SK-N-SH (cell line): ENCODE measurements at places on chromosomes 3 and 15.

DNA sequence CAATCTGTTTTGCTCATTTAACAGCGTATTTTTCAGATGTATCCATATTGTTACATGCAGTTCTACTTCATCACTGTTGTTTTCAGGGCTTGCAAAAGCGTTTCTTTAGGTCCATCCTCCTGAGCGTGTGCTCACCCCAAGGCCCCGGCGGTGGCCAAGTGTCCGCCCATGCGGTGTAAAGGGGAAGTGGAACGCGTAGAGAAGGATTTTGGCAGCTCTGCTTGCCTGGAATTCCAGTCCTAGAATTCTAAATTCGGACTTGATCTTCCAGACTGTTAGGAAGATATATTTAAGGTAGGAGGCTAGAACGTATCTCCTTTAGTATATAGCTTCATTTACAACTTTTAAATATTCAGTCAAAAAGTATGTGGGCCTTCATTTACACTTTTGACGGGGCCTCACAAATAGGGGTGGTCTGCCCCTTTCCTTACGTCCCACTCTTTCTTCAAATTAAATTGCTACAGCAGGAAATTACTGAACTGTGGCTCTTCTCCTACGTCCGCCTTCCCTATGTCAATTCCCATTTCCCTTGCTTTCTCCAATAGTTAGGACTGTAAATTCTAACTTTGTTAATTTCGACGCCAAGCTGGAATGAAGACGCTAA lies 609 bp upstream of the TBC1D23 start:
- DNase-seq, result no peak

DNA sequence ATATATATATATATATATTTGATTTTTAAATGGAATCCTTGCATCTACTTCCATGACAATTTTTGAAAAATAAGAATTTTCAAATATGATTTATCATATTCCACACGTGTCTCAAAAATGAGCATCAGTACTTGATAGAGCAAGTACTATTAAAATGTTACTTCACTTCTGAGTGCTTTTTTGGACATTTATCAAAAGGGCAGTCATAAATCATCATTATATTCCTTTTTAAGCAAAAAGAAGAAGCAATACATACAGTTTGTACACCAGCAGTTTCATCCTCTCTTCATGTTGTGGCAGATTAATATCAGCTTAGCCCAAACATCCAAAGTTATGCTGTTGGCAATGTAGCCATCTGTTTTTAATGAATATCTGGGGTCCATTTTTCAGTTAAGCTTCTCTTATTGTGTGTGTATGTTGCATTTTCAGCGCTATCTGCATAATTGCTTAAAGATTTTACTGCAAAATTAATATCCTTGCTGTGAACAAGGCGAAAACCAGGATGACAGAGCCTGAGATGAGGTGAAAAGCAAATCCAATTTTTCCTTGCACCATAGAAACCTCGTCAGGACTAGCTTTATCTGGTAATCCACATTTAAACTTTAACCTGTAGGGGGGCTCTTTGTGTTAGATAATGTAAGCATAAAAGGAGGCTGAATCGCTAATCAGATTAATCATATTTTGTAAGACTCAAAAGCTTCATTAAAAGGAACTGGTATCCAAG lies 604.9 kb upstream of the AGTR1 start:
- peak; percentile 48 for DNase-seq

DNA sequence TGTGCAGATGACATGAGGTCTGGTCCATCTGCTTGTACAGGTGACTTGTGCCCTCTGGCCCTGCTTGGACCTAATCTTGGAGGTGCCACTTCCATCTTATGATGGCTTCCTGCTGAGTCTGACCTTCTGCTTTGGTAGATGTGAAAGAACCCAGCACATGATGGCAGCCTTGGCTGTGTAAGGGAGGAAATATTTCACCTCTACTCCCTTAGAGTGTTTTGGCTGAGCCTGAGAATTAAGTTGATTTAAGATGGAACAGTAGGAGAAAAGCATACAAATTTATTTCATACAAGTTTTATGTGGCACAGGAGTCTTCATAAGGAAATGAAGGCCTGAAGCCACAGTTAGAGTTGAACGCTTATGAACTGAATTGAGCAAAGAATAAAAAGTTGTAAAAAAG lies 27.6 kb upstream of the CDCP1 start:
- no peak for DNase-seq

DNA sequence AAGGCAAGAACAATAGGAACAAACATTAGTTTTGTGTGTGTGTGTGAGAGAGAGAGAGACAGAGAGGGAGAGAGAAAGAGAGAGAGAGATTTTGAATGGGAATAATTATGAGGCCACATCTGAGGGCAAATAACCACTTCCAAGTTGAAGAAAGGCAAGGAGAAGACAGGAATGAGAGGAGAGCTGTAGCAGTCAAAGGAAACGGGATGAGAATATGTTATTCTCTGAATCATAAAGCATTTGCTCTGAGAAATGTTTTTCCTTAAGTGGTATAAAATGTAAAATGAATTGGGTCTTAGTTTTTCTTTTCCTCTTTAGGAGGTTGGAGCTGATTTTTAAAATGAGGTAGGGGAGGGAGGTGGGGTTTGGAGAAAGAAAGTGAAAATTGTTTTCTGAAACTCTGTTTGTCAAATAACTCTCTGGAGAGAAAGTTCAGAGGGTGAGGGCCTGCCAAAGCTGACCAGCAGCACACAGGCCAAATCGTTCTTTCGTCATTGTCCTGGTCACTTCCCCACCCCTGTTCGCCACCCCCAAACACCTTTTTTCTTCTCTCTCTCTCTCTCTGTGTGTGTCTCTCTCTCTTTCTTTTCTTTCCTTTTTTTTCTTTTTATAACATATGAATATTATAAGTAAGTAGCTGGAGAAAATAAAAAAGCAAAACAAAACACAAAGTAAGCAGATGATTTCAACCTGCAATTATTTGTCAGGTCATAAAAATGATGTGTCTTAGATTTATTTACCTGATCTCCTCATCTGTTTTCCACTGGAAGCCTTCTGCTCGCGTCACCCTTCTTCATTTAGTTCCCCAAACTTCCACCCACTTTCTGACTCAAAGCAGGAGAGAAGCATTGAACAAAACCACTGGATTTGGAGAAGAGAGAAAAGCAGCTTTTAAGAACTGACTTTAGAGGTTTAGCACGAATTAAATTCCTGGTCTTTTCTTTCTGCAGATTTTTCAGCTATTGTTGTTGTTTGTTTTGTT lies 110.6 kb downstream of the LPP start:
- no peak for DNase-seq

DNA sequence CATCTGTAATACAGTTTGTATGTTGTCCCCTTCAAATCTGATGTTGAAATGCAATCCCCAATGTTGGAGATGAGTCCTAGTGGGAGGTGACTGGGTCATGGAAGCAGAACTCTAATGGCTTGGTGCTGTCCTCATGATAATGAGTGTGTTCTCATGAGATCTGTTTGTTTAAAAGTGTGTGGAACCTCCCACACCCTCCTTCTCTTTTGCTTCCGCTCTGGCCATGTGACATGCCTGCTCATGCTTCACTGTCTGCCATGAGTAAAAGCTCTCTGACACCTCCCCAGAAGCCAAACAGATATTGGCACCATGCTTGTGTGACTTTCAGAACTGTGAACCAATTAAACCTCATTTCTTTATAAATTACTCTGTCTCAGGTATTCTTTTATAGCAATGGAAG lies 794.0 kb upstream of the CFAP20DC start:
- no peak for DNase-seq

GRCh38 chr15:101237251-101237650 lies 14.6 kb downstream of the CHSY1 start:
- no peak for DNase-seq

- no peak for DNase-seq
These were observed 102.4 kb downstream of the NR1D2 start for GRCh38 chr3:24047513-24047912.

- DNase-seq, result no peak
These were observed 51.8 kb downstream of the CMTM7 start for GRCh38 chr3:32443478-32443877.

- DNase-seq, result no peak
These were observed 65.4 kb downstream of the TFRC start for GRCh38 chr3:196016485-196016884.

DNA sequence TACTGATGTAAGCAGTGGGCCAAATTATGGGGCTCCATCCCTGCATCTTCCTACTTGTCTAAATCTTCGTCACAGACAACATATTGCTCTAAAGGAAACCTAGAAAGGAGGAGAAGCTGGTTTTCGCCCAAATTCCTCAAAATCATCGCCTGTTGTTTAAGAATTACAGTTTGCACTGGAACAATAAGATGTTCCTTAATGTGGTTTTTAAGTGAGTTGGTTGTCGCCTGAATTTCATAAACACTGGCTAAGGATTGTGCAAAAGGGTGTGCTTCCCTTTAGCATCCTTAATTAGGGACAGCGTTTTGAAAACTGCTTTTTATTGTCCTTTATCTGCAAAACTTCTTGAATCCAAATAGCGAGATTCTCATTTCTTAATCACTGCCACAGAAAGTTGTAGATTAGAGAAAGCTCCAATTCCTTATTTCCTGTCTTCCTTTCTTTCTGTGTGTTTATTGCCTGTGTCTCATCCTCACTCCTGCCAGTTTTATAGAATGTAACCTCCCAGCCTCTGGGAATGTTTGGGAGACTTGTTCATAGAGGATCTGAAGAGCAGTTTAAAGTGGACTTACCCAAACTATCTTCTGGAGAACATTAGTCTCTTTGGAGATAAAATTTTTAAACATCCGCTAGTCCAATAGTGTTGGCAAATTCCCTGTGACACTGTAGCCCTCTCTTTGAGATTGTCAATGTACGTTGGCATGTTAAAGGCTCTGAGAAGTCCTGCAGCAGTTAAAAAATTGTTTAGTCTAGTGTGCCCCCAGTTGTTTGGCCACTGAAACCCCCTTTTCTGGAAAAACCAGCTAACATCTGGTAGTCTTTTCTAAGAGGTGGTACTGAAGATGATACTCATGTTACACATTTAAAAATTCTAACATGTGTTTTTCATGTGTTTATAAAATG lies 50.4 kb downstream of the FLNB start:
- DNase-seq, result no peak

- DNase-seq, result no peak
These were observed 345.1 kb downstream of the PLOD2 start for GRCh38 chr3:145815707-145816413.

DNA sequence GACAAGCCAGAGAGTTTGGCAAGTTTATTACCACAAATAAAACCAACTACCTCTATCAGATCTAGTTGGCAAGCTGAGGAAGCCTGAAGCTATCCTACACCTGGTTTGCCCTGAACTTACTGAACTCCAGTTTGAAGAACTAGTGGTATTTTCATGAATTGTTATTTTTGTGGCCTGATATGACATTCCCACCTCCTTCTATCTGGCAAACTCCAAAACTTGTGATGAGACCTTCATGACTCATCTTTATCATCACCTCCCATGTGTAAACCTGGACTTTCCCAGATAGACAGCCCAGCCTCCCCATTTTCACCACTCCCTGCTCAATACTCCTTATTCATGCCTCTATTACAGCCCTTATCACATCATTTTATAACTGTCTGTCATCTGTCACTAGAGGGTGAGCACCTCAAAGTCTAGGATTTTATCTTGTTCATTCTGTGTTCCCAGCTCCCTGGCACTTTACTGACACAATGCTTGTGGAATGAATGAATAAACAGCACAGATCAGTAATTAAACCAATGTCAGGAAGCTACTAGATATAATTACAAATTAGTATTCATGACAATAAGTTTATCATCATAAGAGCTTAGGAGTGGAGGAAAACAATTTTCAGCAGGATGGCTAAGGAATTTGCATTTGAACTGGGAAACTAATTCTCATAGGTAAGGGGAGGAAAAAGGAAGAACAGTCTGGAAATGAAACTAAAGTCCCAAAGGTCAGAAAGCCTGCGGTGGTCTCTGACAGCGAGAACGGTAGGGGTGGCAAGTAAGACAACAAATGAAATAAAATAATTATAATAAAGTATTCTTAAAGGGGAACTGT lies 13.2 kb upstream of the TRANK1 start:
- no peak for DNase-seq

DNA sequence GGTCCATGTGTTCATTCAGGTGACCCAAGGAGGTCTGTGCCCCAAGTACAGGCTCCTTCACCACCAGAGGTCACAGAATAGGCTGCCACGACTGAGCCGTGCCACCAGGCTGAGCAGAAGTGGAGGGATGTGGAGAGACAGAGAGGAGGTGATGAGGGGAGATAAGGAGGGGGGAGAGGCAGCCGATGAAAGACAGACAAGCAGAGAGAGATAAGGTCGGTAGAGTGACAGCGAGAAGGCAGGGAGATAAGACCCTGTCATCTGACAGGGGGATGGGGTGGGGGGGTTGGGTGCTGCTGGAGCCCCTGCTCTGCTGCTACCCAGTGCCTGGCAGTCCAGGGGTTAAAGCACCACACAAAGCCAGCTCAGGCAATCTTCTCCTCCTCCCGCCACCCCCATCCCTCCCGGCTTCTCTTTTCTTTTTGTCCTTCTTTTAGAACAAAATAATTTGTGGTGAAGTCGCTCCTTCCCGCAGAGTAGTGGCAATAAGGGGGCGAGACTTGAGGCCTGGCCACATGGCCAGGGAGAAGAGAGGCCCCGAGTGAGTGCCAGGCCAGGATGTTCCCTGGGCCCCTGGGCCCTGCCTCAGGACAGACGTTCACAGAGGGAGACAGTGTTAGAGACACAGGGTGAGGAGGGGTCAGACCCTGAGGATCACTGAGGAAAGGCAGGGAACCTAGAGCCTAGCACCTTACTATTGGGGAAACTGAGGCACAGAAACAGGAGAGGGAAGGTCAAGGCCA lies 67.9 kb downstream of the CACNA2D2 start:
- peak; percentile 73 for DNase-seq

DNA sequence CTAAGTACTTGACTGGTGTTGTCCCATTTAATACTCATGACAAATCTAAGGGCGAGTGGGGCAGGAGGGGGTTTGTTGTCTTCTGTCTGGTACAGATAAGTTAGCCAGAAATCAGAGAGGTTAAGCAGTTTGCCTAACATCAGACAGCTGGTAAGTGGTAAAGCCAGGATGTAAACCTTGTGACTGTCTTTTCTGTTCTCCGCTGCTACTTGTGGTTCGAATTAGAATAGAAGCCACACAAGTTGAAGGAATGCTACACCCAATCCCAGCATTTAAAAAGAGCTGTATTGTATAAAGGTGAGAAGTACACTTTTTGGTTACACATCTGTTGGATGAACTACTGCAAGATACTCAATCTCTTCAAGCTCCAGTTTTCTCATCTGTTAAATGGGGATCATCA lies 474.7 kb upstream of the SUCLG2 start:
- DNase-seq, result no peak
